ENCODE measurements at places on chromosomes 3 and 15.

GRCh38 chr15:68584756-68585573, 6.2 kb downstream of the CORO2B start:
- peak; percentile 59 for DNase-seq

- no peak for DNase-seq
Observed at GRCh38 chr3:128788268-128788869, 62.4 kb downstream of the RAB7A start.

GRCh38 chr3:138051947-138052802, 42.2 kb downstream of the CLDN18 start:
- DNase-seq: peak; percentile 40

- DNase-seq: no peak
Observed at GRCh38 chr15:86203462-86203861, 123.8 kb downstream of the AGBL1 start.

- no peak for DNase-seq
Observed at GRCh38 chr3:183653209-183654064, 18.0 kb downstream of the KLHL24 start.

GRCh38 chr3:67920969-67921368, 266.6 kb upstream of the SUCLG2 start:
- no peak for DNase-seq

DNA sequence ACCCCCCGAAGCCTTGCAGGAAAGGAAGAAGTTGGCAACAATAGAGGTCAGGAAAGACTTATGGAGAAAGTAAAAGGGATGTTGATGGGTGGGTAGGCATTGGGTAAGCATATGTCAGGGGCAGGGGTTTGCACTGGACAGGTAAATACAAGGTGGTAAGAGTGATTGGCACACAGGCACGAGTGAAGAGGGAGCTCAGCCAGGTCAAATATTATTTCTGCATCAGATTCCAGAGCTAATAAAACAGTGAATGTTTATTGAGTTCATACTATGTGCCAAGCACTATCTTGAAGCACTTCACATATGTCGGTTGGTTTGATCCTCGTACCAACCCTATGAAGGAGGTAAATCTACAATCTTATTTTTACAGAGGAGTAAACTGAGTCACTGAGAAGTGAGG, 6.6 kb downstream of the CLSTN2 start:
- DNase-seq: no peak

DNA sequence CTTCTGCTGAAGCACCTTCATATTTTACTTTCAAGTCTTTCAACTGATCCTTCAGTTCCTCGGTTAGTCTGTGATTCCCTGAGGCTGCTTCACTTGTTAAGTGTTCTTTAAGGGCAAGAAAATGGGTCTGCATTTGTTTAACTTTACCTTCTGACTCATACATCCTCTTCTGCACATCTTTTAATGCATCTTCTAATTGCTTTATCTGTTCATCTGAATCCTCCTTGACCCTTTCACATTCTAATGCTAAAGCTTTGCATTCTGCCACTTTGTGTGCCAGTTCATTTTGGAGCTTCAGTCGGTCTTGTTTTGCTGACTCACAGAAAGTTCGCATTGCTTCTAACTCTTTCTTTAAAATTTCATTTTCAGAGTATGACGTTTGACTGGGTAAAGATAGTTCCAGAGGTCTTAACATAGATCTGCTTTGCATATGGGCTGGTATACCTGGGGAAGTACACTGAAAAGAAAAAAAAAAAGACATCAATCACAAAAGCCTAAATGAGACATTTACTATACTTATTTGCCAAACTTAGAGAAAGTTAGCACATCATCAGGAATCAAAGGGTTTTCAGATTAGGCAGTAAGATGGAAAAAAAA, 94.3 kb downstream of the UACA start:
- DNase-seq: no peak

DNA sequence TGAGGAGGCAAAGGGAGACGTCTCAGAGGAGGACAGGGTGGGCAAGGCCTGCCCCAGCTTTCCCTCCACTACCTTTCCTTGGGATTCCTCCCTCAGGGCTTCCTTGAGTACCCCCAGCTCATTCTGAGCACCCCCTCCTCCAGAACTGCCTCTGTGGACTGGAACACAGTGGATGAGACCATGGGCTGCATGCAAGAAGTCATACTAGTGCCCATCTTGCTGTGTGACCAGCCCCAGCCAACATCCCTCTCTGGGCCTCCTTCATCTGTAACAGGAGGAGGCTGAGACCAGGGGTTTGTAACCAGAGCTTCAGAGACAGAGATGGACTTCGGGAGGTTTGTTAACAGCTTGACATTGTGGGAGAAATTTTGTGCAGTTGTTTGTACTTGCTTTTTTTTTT, 25.6 kb downstream of the FEM1B start:
- no peak for DNase-seq

DNA sequence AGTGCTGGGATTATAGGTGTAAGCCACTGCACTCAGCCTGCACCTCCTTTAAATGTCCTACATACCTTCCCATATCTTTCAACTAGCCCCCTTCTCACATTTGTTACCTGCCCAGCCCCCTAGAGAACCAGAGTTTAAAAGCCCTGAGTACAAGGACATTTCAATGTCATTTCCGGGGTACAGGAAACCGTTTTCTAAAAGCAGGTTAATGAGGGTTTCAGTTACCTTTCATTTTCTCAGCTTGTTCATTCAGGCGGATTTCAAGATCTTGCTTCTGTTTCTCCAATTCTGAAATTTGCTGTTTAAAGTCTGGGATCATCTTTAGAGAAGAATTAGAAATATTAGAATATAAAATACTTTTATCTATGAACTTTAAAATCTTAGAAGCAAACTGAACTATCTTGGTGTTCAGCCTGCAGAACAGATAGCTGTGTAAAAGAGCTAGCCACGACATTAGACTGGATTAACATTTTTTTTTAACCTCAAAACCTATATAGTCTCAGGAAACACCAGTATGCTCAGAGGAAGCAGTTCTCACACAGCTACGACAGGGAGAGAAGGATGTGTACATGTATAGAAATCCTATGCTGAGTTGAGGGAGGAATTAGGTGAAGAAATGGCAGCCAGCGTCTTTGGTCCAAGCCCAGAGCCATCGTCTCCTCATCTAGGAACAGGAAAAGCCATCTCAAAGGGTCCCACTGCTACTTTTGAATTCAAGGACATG, 29.9 kb upstream of the GNB5 start:
- no peak for DNase-seq

GRCh38 chr3:13080591-13080990, 7.4 kb upstream of the IQSEC1 start:
- DNase-seq: no peak

DNA sequence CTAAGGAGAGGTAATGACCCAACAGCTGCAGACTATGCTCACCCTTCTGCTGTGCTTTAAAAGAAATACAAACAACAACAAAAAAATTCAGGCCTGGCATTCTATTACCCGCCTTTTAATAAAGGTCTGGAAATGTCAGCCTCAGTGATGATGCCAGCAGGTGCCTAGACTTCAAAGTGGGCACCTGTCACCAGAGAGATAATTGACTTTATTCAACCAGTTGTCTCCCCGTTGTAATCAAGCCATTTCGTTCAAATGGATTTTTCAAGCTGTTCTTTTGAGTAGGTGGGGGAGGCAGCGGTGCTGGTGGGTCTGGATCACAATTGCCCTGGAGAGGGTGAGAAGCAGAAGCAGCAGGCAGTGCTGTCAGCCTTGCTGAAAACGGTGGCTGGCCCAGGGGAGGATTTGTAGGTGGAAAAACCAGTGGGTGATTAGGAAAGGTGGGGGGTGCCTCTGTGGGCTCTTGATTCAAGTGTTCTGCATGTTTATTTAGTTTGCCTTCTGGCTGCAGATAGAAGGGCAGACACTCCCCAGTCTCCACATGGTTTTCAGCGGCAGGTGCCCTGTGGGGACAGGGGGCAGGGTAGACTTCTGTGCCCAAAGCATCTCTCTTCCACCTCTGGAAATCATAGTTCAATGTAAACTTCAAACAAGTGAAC, 300.2 kb upstream of the SLCO3A1 start:
- no peak for DNase-seq

DNA sequence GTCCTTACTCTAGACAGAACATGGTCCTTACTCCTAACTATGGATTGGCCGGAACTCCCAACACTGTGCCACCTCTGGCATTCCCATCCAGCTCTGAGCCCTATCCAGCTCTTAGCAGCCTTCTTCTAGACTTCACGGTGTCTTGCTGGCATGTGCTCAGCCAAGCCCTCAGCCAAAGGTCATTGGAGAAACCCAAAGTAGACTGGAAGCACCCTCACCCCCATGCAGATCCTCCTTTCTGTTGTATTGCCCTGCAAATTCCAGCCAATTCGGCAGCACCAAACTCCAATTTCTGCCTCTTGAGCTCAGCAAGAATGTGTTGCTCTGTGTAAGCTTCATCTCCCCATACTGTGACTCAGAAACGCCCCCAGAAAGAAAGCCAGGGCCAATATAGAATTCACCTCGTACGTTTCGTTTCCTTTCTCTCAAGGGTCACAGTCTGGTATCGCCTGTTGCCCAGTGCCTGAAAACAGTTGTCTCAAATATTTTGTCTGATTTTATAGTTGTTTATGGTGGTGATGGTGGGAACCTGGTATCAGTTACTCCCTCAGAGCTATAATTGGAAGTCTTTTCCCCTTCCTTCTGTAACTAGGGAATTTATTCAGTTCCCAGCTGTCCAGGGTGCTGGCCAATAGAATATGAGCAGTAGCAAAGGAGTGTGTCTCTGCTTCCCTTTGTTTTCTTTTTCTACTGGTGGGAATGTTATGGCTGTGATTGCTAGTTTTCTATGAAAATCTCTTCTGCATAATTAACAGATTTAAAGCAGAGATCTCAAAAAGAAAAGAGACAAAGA, 28.4 kb upstream of the EPHB3 start:
- DNase-seq: peak; percentile 27

- DNase-seq: peak; percentile 77
Observed at GRCh38 chr15:38707802-38708671, 143.4 kb upstream of the RASGRP1 start.
